Daoy (cell line): ENCODE measurements at places on chromosomes 1 and 21. TPM values are rescaled to one million over a fixed set of nuclear protein-coding genes. Genes with fewer than 3 reads are reported as not detected.
A peak's percentile ranks its signal among the peaks of the same experiment; 100 is the strongest.

DNA sequence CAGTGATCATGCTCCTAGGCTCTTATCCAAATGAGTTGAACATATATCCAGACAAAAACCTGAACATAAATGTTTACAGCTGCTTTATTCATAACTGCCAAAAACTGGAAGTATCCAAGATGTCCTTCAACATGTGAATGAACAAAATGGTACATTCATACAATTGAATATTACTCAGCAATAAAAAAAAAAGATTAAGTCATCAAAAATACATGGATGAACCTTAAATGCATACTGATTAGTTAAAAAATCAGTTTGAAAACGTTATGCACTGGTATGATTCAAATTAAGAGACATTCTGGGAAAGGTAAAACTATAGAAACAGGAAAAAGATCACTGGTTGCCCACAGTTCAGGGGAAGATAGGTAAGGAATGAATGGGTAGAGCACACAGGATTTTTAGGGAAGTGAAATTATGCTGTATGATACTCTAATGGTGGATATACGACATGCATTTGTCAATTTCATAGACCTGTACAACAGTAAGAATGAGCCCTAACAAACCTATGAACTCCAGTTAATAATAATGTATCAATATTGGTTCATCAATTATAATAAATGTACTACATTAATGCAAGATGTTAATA, 3.1 kb downstream of the LRRC40 start:
- no peak for DNase-seq

GRCh38 chr1:214581785-214582184, 21.2 kb upstream of the CENPF start:
- peak; percentile 97 for DNase-seq

DNA sequence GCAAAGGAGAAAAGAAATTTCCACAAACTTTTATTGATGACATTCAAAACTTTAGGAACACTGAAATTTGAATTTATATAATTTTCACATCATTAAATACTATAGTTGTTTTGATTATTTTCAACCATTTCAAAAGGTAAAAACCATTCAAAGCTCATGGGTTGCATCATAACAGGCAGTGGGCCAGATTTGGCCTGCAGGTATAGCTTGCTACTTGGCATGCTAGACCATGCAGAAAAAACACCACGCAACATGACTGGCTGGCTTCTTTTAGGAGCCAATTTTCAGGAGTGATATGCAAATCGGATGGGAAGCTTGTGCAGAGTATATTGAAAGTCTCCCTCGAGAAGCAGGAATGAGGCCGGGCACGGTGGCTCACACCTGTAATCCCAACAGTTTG, 144.8 kb downstream of the GLUL start:
- no peak for DNase-seq

DNA sequence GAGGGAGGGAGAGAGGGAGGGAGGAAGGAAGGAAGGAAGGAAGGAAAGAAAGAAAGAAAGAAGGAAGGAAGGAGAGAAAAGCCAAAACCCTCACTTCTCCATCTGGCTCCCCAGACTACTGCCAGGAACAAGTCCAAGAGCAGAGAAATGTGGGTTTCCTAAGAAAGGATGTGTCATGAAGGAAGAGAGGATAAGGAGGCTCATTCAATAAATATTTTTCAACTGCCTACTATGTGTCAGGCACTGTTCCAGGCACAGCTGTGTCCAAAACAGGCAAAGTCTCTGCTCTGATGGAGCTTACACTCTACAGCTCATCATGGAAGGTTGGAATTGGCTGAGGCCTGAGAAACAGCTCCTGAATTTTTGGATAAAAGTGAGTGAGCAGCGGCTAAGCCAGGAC, 42.6 kb upstream of the ATP2B4 start:
- DNase-seq: no peak

GRCh38 chr21:34791776-34792503, 123.1 kb downstream of the CLIC6 start:
- no peak for DNase-seq

GRCh38 chr1:228472655-228473054, 14.5 kb upstream of the RNF187 start:
- DNase-seq: no peak

DNA sequence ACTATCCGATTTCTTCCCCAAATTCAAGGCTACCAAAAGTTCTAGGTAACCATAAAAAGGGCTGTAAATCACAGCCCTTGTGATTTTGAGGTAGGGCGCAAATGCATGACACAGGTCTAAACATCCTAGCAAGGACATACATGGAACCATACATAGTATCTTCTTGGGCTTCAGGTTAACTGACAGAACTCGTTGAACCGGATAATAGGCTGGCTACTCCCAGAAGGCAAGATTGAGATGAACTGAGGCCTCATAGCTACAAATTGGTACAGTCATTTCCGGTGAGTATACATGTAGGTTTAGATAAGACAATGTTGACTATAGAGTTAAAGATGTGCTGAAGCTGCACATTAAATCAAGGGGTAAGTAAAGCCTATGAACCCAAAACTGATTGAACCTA, 27.3 kb upstream of the TP53BP2 start:
- peak; percentile 47 for DNase-seq

DNA sequence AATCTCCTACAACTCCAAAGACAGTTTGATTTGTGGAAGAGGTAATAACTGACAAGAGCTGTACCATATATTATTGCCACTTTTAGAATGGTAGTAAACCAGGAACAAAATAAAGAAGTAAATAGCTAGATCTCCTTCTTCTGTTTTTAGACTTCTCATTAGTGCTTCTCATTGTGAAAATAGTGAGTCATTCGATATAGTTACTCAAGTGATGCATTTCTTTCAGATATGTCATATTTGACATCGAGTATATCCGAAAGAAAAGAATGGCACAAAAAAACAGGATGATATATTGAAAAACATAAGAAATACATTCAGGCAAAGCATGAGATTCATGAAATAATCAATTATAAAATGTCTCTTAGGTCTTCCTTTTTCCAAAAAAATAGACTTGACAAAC, 1346.1 kb downstream of the BRINP3 start:
- no peak for DNase-seq

The NES gene
- total RNA-seq: 0.51 and 0.89 TPM in 2 replicates

DNA sequence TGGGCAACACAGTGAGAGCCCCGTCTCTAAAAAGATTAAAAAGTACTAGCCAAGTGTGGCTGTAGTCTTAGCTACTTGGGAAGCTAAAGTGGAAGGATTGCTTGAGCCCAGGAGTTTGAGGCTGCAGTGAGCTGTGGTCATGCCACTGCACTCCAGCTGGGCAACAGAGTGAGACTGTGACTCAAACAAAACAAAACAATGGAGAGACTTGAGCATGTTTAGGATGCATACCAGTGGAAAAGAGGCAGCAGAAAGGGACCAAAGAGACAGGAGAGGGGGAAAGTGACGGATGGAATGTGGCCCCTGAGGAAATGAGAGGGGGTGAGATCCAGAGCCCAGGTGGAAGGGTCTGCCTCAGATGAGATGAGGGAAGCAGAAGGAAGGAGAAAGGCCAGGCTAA, 358.9 kb downstream of the RPS6KC1 start:
- DNase-seq: no peak

- no peak for DNase-seq
Observed at GRCh38 chr1:14844356-14844755, 245.9 kb downstream of the KAZN start.

DNA sequence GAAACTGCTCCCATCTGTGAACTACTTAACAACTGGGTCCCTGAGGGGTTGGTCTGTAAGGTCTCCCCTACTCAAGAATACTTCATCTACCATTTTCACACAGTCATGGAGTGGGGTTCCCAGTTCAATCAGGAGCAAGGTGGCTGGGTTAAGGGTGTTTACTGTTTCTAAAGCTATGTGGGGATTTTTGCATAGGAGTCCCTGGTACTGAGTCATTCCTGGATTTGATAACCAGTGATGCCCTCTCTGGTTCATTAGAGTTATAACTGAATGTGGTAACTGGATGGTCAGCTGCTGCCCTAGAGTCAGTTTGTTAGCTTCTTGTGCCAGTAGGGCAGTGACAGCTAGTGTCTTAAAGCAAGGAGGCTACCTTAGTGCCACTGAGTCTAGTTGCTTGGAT, 29.4 kb upstream of the KCNJ15 start:
- no peak for DNase-seq

The LCE1C gene
- total RNA-seq: not detected in 2 replicates

- no peak for DNase-seq
Observed at GRCh38 chr1:39317111-39317510, 112.6 kb downstream of the MACF1 start.

The TRPM2 gene
- 4.4 and 9.1 TPM in 2 replicates for total RNA-seq

The CLDN17 gene
- not detected in 2 replicates for total RNA-seq

DNA sequence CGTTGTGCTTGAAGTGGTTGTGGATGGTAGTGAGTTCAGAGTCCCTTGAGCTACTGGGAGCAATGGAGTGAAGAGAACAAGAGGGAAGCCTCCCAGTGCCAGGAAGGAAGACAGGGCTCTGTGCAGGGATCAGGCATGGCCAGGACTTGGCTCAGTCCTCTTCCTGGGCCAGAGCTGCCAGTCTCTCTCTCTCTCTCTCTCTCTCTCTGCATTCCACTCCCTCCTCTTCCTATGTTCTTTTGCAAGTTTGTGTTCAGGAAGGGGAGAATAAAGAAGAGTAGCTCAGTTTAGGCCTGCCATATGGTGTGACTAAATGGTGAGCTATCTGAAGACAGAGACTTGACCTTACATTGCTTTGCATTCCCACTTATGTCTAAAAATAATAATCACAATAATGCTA, 20.5 kb upstream of the RPTN start:
- no peak for DNase-seq

DNA sequence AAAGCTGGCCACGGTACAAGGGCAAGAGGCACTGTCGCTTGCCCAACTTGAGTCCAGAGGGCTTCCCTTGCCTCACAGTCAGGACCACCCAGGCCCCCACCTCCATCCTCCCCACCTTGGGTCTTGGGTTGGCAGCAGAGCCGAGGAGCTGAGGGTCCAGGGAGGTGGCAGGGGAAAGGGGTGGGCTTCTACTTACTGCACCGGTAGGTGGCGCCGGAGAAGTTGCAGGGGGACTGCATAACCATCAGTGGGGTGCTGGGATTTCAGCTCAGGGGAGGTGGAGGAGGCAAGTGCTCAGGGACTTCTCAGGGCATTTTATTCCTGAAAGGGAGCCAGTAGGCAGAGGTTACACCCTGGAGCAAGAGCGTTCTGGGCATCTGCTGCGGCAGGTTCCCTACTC, 44.0 kb downstream of the TRIM62 start:
- peak; percentile 57 for DNase-seq

- DNase-seq: no peak
Observed at GRCh38 chr1:35178295-35178695, 14.7 kb downstream of the SFPQ start.

- peak; percentile 29 for DNase-seq
Observed at GRCh38 chr1:88877382-88877825, 14.0 kb downstream of the GTF2B start.

The WNT4 gene
- total RNA-seq: 0.29 TPM in 1 of 2 replicates, not detected in the other

The VASH2 gene
- 4.4 and 4.8 TPM in 2 replicates for total RNA-seq

GRCh38 chr1:26786437-26787380, 1.0 kb upstream of the PIGV start:
- DNase-seq: peak; percentile 85

GRCh38 chr1:119971710-119972570, 75.6 kb upstream of the ADAM30 start:
- no peak for DNase-seq

DNA sequence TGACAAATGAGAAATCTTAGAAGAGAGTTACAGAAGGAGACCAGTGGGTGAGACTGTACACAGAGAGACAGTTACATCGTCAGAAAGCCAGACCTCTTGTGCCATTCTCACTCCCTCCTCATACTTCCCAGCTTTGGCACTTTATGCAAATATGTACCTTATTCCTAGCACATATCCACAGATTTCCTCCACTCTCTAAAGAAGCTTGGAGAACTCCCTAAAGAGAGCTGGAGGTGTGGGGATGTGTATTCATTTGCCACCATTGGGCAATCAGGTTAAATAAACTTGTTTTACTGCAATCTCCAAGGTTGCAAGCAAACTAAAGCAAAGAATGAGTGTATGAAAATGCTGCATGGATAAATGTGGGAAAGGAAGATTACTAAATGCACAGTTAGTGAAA, 380.9 kb upstream of the PRMT6 start:
- DNase-seq: no peak

DNA sequence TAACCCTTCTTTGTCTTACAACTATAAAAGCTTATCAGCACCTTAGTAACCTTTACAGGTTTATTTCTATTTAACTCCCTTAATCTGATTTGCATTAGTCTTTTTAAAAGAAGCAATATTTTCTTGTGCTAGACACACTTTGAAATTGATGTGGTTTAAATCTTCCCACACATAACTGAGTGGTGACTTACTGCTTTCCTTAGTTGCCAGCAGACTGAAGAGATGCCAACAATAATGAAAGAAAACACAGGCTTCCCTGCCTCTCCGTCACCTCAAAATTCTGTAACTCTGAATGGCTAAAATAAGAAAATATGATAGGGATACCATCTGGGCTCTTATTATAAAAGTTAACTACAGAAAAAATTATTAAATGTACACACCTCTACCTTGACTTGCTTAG, 196.8 kb downstream of the PTBP2 start:
- DNase-seq: peak; percentile 62

DNA sequence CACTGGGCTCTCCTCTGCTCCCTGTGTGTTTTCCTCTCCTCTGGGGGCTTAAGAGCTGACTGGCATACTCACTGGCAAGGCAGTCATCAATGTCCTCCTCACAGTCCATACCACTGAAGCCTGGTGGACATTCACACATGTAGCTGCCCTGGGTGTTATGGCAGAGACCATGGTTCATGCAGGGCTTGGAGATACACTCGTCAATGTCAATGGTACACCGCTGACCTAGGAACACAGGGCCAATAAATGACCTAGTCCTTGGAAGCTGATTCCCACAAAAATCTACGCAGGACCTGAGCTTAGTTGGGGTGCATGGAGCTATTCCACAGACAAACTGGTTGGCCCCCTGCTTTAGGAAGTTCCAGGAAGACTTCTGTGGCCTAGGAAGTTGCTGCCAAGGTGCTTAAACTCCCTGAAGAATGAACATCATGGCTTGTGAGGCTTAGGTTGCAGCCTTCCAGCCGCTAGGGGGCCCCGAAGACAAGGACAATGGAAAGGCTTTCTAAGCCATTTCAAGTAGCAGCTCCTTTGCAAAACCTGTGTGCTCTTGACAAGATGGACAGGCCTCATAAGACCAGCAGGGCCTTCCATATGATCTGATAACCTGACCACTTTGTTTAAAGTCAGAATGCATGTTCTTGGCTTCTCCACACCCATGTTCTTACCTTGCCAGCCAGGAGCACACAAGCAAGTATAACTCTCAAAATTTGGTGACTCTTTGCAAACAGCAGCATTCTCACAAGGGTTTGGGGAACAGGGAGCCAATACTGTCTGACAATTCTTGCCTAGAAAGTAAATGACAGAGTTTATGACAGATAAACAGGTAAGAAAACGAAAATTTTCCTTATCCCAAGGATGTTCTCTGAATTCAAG, 52.3 kb upstream of the ADAM30 start:
- peak; percentile 82 for DNase-seq

GRCh38 chr1:234774971-234775370, 165.0 kb upstream of the IRF2BP2 start:
- no peak for DNase-seq

- no peak for DNase-seq
Observed at GRCh38 chr1:15330028-15330427, 79.7 kb upstream of the EFHD2 start.

- DNase-seq: no peak
Observed at GRCh38 chr21:31030367-31031106, 7.7 kb downstream of the KRTAP19-8 start.

The NR1I3 gene
- total RNA-seq: not detected in 2 replicates
